ENCODE measurements at places on chromosomes 11 and 22.

DNA sequence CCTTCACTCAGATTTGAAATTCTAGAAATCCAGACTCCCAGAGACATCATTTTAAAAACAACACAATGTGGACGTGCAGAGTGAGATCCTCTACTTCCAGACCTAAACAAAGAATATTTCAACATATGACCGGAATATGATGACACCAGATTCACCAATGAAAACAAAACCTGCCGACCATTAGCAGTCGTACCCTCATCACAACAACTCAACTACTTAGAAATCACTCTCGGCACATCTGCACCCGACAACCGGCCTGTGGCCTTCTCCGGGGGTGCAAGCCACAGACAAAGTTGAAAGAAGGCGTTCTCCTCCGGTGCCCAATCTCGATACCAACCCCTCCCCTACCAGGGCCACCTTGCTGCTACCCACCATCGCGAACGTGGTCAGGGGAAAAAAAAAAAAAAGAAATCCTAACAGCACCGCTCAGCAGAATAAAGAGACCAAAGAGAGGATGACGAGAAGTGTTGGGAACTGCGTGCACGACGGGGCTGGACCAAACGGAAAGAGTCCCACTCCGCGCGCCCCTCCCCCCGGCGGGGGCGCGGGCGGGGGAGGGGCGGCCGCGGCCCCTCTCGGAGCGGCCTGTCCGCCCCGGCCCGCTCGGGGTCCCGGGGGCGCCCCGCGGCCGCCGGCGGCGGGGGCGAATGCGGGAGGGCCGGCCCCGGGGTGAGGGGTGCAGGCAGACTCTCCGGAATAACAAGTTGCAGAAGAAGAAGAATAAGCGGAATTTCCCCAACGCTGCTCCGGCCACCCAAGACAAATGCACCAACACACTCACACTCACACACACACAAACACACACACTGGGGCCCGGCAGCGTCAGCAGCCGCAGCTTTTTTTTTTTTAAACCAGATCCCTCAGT is 1.7 kb downstream of the PHF21A start:
- peak; percentile 59 for DNase-seq

- no peak for DNase-seq
Measured at GRCh38 chr22:21937821-21938070, 14.9 kb downstream of the PPM1F start.

DNA sequence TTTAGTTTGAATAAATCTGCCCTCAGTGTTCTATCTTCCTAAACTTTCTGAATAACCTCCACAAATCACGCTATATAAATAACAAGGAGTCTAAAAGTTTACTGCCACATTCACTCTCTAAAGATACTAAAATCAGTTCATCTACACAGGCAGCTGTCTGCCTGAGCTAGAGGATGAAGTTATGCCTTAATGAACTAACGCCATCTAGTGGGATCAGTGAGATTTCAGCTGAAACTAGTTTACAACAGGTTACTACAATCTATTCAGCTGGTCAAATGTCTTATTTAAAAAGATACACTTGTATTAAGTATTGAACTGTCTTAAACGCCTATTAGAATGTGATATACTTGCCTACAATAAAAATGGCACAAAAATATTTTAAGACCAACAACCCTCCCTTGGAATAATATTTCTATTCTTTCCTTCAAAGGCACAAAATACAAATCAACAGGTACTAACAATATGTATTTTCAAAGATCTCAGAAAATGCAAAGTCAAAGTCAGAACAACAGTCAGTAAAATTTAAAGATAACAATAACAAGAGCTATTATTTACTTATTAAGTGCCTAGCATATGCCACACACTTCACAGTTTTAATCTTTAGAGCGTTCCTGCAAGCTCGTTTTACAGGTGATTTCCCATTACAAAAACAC is 84.1 kb downstream of the LARGE2 start:
- DNase-seq = peak; percentile 68

DNA sequence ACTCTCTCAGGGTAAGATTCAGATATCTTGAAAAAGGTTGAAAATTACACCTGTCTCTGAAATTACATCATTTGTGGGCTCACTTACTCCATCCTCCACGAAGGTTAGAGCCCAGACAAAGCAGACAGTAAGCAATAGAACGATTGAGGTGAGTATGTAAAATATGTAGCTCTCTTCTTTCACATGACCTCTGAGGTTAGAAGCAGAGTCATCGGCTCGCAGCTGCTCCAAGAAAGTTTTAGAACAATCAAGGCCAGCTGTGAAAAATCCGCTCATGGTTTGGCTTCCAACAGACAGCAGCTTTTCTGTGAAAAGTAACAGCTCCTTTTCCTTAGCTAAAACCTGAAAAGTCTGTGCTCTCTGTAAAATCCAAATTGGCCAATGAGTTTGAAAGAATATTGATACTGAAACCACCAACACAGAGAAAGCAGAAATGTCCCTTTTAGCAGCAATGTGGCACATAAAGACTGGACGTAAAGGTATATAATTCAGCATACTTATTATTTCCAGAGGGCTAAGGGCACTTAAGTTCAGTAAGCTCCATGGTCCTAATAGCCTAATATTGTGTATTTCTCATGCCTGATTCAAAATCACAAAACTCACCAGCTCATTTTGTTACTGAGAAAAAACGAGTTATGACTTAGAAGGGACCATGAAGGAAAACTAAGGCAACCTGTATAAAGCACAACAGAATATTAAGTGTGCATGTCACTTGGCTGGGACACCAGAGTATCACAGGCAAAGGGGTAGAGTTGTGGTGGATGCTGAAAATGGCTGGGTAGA is 78.2 kb downstream of the FAM76B start:
- DNase-seq = no peak

GRCh38 chr11:124036666-124037065 is 4.5 kb downstream of the OR10G7 start:
- no peak for DNase-seq

GRCh38 chr11:10797001-10797400 is 11.7 kb downstream of the EIF4G2 start:
- DNase-seq = no peak

DNA sequence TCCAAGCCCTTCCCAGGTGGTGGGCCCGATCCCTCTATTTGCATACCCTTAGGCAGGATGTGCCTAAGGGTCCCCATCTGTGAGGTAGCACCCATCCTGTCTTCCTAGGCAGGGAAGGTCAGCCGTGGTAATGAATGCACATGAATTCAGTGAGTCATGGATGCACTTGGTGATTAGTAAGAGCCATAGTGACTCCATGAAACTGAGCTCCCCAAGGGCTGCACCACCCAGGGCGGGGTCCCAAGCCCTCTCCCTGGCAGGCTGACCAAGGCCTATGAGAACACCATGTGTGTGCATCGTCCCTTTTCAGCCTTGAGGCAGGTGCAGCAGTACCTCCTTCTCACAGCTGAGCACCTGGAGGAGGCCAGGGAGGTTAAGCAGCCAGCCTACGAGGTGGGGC is 15.6 kb upstream of the SUSD2 start:
- peak; percentile 75 for DNase-seq

DNA sequence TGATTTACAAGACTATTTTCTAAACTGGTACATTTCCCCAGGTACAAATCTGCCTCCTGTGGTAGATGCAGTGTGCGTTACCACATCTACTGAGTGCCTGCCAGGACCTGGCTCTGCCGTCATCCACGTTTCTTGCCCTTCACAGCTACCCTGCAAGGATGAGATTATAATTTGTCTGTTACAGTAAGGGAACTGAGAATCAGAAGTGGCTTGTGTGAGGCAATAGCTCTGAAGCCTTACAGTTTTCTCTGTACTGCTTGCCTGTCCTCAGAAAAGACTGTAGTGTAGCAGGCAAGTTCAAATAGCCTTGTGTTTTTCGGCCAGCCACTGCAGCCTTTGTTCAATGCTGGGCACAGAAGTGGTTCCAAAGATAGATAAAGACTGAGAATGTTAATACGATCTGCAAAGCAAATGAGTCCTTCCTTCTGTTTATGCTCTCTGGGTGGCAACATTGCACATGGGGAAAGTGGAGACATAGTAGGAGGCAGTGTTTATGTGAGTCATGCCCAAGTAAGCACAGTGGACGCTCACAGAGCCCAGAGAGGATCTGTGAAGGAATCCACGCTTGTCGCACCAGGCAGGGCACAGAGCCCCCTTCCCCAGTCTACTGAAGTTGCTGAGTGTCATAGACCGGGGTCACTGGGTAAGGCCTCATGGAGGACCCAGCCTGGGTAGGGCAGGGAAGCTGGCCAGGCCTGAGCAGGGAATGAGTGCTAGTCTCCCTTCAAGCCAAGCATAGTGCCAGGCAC is 49.1 kb downstream of the MICAL2 start:
- DNase-seq = peak; percentile 70

DNA sequence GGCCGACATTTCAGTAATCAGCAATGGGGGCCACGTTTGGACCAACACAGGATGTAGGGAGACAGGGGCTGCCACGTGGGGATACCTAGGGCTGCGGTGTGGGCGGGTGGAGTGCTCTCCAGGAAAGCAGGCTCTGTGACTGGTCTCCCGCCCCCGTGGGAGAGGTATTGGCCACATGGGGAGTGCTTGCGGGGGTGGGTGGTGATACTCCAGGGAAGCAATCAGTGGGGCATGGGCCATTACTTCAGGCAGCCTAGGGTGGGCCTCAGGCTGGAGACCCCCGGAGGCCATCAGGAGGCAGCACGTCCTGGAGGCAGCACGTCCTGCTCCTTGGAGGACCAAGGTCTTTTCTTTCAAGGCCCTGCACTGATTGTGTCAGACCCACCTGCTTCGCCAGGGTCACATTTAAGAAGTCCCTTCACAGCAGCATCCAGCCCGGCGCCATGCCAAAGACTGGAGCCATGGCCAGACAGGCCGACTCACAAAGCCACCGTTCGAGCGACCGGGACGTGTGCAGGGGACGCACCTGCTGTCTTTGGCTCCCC is 3.0 kb upstream of the MUC2 start:
- no peak for DNase-seq

DNA sequence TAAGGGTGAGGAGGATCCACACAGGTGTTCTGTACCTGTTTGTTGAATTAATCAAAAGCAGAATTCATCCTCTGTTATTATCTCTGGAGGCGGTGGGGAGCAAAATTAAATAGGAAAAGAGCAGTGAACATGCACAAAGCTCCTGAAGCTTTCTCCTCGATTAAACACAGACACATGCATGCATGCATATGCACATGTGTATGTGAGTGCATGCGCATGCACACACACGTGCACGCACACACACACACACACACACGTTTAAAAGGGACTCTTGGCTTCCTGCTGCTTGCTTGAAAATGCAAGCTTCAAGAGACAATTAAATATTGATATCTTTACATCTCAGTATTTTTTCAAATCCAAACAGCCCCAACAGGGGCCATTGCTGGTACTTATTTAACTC is 462.1 kb downstream of the BUD13 start:
- no peak for DNase-seq

GRCh38 chr11:68061508-68061907 is 22.7 kb downstream of the TCIRG1 start:
- DNase-seq = no peak

DNA sequence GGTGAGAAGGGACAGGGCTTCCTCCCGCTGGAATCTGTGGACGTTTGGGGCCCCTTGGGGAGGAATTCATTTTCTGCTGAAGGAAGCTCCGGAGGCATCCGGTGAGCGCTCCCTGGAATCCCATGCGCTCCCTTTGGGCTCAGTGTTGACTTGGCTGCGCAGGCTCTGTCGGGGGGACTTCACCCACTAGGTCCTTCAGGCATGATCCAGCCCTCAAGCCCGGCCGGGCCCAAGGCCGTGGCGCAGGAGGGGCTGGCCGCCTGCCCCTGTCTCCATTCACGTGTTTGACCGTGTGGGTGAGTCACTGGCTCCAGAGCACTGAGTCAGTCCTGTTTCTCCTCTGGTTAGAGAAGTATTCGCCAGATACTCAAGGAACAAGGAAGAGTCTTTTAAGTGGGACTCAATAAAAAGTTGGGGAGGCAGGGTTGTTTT is 1.4 kb downstream of the CTTN start:
- DNase-seq = peak; percentile 97

DNA sequence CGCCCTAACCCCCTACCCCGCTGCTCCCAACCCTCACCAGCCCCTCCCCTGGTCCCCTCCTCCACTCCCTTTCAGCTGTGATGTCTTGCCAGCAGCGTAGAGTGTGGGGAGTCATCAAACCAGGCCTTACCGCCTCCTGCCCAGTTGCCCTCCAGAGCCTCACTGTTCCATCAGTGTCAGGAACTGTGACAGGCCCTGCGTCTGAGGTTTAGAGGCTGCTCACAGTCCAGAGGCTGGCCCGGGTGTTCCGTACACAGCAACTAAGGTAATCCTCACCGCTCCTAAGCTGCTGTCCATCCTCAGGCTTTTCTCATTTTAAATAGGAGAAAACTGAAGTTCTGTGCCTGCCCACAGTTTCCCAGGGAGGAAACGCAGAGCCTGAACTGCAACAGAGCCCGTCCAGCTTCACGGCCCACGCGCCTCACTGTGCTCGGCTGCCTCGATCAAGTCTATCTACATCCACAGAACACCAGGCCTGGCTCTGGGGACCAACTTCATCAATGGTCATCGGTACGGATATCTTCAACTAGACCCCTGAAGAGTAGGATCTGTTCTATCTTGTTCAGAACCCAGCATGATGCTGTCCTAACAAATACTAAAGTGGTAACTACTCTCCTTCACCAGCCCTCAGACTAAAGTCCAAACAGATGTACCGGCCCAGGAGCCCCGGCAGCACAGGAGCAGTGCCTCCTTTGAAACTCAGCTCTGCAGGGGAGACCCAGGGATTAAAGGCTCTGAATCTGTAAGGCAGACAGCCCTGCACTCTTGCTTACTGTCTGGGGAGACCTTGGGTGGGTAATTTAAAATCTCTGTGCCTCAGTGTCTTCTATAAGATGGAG is 10.3 kb downstream of the VPS37C start:
- DNase-seq = no peak

- DNase-seq = peak; percentile 94
Measured at GRCh38 chr11:65274735-65275682, 13.2 kb downstream of the POLA2 start.

GRCh38 chr11:14537134-14537599 is 17.0 kb upstream of the PSMA1 start:
- peak; percentile 26 for DNase-seq

DNA sequence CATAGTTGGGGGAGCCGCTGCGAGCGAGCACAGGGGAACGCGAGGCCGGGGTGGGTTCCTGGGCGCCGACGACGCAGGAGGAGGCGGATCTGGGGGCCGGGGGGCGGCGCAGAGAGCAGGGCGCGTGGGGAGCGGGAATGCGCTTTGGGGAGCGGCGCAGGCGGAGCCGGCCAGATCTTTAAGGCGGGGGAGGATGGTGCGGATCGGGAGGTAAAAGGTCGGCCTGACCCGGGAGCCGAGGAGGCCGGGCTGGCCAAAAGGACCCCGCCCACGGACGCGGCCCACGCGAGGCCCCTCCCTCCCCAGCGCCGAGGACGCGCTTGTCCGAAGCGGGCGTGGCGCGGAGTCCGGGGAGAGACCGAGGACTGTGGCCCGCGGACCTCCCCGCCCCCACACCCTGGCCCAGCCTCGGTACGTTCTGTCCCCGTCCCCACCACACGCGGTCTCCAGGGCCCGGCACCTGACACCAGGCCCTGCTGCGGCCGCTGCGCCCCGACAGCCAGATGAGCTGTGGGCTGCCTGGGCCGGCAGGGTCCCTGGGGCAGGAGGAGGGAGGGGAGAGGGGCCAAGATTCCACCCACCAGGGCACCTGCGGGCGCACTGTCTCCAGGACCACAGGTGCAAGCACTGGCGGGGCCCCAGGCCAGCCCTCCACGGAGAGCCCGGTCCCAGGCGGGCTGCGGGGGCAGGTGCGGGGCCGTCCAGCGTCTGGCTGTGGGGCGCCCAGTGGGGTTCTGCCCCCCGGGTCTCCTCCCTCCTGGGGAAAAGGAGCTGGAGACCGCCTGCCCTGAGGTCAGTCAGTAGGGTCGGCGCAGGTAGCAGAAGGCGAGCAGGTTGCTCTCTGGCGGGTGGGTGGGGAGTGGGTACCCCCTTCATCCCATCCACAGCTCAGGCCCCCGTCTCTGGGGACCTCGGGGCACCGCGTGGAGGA is 10.9 kb downstream of the PIM3 start:
- DNase-seq = peak; percentile 41

GRCh38 chr22:22855617-22856308 is 31.9 kb upstream of the IGLL5 start:
- peak; percentile 1 for DNase-seq

All from kidney tubule cell (primary cell).